ENCODE measurements at places on chromosomes 5 and 9.

GRCh38 chr5:87899208-87899661 lies 369.4 kb downstream of the TMEM161B start:
- peak; percentile 10 for DNase-seq

- DNase-seq, result no peak
Measured at GRCh38 chr5:1063661-1064382, 48.0 kb downstream of the SLC12A7 start.

GRCh38 chr9:95451065-95451426 lies 65.7 kb downstream of the PTCH1 start:
- DNase-seq, result no peak

GRCh38 chr5:27594141-27594540 lies 555.8 kb upstream of the CDH9 start:
- DNase-seq, result no peak

DNA sequence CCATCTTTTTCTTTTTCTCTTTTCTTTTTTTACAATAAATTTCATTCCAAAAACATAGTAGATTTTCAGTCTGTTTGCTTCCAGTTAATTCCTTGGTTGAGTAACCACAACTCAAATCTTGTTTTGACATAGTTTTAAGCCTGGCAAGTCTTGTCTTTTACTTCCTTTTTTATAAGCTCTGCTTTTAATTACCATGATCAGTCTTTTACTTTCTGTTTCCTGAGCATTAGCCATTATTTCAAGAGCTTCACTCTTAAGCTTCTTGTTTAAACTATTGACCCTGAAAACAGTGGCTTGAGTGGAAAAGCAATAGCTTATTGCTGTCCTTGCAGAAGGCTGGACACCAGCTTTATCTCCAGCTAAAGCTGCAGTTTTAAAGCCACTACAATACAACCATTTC lies 1363.3 kb downstream of the MAT2B start:
- DNase-seq, result no peak

GRCh38 chr5:111392181-111392580 lies 120.2 kb downstream of the STARD4 start:
- DNase-seq, result no peak

DNA sequence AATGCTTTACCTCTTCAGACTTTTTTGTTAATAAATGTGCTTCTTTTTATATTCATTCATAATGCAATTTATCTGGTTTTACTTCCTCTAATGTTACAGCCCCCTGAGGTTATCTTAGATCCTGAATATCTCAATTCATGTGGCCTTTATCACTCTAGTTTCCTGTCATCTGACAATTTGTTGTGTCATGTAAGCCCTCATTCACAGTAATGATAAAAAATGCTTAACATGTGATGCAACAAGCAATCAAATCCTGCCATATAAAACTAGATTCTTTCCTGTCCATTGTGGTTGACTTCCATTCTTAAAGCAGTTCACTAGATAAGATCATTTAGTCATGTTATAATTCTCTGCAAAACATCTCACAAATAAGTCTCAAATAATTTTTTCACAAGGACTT lies 991.2 kb upstream of the ACO1 start:
- no peak for DNase-seq

DNA sequence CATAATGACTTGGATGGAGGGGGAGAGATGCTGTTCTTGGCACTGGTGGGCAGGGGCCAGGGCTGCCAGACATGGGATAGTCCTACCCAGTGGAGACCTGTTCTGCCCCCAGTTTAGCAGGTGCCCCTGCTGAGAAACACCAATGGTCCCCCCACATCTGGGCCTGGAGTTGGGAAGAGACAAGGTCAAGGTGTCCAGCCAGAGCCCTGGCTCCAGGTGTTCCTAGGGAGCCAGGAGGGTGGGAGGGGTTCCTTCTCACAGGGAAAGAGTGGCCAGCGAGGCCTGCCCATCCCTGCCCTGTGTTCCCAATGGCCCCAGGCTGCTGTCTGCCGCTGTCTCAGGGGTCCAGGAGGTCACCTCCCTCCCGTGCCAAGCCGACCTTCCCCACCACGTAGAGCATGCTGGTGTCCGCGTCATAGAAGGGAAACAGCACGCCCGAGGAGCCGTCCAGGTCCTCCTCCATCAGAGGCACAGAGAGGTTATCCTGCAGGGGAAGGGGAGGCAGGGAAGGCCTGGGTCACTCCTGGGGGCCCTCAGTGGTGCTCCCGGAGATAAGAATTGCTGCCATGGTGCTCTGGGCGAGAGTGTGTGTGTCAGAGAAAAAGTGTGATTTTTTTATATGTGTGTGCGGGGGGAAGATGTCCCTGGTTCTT lies 11.7 kb upstream of the TRIM14 start:
- no peak for DNase-seq

GRCh38 chr5:55063220-55063863 lies 39.1 kb upstream of the GZMA start:
- DNase-seq, result peak; percentile 79

DNA sequence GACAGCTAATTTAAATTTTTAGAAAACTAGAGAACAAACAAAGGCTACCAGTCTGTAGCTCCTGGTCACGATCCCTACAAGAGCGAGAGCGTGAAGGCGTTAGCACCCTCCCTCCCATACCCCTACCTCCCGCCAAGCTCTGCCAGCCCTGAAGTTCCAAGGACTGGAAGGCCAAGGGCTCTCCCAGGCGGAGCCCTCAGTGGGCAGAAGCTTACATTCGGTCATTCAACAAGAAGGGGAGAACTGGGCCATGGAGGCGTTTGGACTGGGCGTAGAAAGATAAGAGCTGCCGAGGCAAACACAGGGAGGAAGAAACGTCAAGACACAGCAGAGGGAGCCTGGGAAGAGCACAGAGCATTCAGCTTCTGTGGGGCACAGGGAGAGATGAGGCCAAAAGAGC lies 3.0 kb downstream of the MXD3 start:
- DNase-seq, result no peak

DNA sequence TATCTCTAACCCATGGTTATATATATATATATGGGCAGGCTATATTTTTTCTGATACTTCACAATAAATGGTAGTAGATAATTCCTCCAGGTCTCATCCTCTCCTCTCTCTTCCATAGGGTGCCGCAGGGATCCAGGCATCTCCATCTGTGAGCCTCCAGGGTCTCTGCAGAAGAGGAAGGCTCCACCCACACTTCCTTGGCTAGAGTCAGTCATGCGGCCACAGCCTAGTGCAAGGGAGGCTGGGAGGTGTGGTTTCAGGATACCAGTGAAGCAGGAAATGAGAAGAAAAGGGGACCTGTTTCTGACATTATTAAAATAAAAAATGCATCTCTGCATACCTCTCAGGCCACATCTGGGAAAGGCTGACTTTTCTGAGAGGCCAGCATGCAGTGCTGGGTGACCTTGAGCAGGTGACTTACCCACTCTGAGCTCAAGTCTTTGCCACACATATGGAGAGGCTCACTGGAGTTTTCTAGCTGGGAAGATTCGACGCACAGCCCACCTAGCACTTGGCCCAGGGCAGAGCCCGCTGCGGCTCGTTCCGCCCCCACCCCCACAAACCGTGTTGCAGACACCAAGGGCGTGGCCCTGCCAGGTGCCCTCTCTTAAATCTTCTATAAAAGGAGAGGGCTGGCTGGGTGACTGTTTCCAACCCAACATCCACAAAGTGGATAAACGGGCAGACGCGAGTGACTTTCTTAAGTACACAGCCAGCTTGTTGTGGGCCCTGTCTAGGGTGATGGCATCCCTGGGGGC lies 47.9 kb downstream of the OLFM1 start:
- DNase-seq, result no peak

GRCh38 chr9:75067894-75068293 lies 20.1 kb downstream of the NMRK1 start:
- no peak for DNase-seq

GRCh38 chr5:170638454-170639220 lies 134.8 kb downstream of the KCNIP1 start:
- peak; percentile 49 for DNase-seq

GRCh38 chr5:123147128-123147715 lies 58.2 kb downstream of the PRDM6 start:
- no peak for DNase-seq

DNA sequence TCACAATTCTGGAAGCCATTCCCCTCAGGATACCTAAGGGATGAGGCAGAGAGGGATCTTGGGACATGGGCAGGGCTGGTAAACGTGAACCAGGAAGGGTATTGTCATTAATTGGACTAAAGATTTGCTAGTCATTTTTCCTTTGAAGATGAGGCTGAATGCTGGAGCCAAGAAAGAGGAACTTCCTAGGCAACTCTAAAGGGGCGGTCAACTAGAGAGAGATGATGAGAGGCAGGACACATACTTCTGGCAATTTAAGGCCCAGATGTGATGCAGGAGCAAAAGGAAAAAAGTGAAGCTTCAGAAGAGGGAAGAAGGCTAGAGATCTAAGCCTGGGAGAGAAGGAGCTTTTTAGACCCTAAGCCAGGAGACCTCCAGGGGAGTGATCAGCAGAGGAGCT lies 5.6 kb downstream of the GBA2 start:
- no peak for DNase-seq

GRCh38 chr9:78507037-78507436 lies 210.1 kb downstream of the PSAT1 start:
- no peak for DNase-seq

DNA sequence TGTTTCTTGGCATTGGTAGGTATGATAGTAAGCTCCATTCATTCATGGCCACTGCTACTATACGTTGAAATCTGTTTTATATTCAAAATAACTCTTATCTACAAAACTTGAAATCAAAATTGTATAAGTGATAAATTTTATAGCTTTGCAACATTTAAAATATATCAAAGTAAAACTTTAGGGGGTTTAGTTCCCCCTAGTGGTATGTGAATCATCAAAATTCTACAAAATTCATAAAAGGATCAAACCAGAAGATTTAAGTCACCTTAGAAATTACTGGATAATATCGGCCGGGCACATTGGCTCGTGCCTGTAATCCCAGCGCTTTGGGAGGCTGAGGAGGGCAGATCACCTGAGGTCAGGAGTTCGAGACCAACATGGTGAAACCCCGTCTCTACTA lies 243.0 kb upstream of the CDH18 start:
- DNase-seq, result no peak

DNA sequence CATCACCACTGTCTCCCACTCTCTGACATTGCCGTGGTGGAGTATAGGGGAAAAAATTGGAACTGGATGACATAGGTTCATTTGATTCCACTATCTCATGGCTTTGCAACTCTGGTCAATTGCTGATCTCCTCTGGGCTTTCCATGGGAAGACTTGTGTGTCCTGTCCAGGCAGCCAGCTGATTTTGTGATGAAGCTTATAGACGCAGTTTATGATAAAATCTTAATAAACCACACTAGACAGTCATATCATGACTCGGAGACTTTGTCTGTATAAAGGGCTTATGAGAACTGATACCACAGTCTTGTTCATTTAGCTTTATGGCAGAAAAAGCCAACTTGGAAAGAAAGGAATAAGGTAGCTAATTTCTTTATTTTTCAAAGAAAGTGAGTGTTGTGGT lies 296.5 kb downstream of the MAST4 start:
- peak; percentile 60 for DNase-seq

- no peak for DNase-seq
Measured at GRCh38 chr9:88870627-88871026, 120.6 kb upstream of the S1PR3 start.

- DNase-seq, result no peak
Measured at GRCh38 chr5:164098979-164099378, 593.6 kb downstream of the MAT2B start.

- no peak for DNase-seq
Measured at GRCh38 chr5:73668017-73668416, 42.0 kb downstream of the ARHGEF28 start.

DNA sequence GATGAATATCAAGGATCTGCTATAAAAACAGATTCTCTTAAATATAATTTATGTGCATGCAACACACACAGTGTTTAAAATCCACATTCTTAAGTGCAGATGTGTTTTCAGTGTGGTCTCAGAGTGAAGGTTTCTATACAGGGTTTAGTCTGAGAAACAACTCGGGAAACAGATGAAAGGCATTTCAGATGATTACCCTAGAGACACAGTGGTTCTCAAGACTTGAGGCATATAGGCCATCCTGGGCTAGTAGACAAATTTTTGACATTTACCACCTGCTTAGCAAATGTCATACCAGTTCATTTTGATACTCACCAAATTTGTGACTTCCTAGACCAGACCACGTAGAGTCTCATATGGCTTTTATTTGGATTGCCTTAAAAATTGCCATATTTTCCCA lies 216.5 kb downstream of the ARL15 start:
- no peak for DNase-seq

DNA sequence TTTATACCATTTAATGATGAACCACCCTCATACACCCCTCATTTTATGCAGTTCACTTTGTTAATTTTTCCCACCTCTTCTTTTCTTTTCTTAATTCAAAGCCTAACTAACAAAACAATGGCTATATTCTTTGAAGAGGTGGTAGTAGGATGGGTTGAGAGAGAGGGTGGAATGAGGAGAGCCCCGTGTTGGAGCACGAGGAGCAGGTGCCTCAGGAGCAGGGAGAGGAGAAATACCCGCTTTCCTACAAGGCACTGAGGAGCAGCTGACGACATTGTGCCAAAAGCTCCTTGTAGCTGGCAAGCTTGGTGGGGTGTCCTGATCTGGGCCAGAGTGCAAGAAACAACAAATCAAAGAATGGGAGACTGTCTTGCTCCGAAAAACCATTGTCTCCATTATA lies 129.6 kb downstream of the HTR4 start:
- DNase-seq, result no peak

- no peak for DNase-seq
Measured at GRCh38 chr5:95424016-95424415, 32.9 kb downstream of the FAM81B start.

DNA sequence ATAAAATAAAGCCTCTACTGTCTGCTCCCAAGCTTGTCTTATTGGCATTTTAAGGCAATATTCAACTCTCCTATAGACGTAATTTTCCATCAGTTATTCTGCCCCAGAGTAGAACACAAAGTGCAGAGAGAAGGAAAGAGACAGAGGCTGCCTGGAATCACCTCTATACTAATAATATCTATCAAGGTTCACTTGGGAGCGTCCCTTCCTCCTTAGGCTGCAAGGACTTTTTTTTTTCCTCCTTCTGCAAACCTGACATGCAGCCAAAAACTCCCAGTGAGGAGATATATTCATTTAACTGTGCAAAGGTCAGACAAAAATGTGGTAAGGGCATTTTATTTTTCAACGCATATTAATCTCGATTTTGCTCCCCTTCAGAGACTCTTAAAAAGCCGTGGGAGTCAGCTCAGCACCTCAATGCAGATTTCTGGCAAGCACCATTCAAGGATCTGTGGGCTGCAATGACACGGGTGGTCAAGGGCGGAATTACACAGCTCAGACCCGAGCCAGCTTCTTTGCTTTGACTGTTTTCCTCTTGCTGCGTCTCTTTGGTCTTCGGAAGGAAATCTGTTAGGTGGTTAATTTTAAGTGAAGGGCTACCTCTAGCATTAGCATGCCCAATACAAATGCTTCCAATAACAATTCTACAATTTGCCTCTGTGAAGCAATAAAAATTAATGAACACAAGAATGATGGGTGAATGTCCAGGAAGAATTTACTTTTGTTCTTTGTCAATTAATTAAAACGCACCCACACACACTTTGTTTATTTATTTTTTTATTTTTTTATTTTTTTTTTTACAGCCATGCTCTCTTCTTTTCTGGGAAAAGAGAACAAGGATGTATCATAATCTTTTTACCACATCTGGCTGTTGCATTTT lies 587.7 kb upstream of the GRAMD2B start:
- peak; percentile 21 for DNase-seq

All from epithelial cell of esophagus (primary cell).